ENCODE measurements at places on chromosomes 1 and 21.

GRCh38 chr21:31449921-31450535, 106.0 kb upstream of the TIAM1 start:
- no peak for DNase-seq

DNA sequence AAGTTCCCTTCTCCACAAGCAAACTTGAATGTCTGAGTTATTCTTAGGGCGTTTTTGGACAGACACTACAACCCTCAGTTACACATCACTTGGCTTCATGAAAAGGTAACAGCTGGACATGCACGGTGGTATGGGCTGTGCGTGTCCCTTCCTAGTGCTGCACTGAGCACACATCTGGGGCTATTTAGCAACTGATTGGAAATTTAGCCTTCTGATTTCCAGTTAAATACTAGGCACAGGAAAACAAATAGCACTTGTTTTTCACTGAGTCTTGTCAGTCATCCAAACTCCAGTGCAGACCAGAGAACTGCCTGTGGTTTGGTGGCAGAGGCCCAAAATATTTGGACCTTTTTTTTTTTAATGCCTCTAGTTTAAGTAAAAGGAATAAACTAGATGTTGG, 134.7 kb downstream of the TGFBR3 start:
- no peak for DNase-seq

DNA sequence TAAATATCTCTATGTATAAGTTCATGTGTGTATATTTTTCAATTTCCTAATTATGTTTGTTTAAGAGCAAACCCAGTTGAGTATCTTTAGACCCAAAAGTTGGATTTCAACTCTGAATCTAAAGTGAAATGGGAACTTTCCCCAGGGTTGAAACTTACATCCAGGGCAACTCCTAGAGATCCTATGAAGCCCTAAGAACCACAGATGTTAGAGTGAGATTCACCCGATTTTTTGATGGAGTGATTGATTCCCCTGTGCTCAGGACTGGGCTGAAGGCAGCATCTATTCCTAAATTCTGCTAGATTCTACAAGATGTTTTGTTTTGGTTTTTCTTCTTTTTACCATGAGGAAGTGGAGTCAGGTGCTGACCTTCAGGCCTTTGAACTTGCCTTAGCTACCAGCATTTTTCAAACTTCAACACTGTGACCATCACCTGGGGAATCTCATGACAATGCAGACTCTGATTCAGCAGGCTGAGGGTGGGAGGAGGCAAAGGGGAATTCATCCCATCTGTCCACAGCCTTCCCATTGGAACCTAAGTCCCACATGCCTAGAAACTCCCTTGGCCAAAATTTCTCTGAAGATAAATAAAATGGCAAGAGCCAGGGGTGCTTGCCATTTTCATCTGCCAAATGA, 145.5 kb downstream of the ETS2 start:
- DNase-seq: no peak

DNA sequence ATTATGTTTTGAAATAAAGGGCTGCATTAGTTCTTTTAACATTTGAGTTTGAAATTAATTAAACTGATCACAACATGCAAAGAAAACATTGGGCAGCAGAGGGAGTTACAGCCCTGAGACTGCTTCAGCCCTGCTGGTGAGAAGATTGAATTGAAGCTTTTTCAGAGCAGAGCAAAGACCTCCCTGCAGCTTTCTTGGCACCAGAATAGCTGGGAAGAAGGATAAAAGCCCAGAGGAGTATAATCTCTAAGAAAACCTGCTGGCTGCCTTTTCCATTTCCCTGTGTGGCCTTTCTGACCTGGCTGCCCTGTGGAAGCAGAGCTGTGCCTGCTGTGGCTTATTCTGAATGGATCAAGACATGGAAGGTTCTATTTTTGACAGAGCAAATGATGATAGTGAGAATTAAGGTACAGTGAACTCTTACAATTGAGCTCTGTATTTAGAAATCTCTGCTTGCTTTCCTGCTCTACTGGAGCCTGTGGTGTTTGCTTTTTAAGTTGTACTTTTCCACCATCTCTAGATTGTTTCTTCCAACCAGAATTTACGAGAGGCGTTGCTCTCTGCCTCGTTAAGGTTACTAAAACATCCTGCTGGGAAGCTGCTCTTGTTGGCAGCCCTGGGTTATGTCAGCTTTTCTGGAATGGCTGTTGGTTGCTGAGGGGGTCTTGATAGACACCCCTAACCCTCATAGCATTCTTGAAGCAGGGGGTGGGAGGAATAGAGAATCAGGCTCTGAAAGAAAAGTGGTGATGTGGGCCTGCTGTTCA, 9.9 kb downstream of the SNRPE start:
- no peak for DNase-seq

DNA sequence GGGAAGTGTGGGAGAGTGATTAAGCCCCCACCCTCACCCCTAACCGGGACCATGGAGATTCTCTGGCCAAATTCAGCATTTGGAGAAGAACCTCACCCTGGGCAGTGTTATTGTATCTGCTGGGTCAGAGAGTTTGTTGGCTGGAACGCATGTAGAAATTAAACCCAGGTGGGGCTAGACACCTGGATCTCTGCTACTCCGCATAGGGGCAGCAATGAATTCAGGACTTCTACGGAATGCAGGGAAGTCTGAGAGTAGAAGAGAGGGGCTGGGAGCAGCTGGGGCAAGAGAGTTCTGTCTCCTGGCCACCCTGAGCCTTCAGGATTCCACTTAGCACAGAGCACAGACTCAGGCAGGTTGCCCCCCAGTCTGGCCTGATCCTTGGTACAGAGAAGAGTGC, 3.6 kb upstream of the CRABP2 start:
- no peak for DNase-seq
